T-helper 17 cell (primary cell): ENCODE measurements at places on chromosomes 6 and 20.
A peak's percentile ranks its signal among the peaks of the same experiment; 100 is the strongest.

DNA sequence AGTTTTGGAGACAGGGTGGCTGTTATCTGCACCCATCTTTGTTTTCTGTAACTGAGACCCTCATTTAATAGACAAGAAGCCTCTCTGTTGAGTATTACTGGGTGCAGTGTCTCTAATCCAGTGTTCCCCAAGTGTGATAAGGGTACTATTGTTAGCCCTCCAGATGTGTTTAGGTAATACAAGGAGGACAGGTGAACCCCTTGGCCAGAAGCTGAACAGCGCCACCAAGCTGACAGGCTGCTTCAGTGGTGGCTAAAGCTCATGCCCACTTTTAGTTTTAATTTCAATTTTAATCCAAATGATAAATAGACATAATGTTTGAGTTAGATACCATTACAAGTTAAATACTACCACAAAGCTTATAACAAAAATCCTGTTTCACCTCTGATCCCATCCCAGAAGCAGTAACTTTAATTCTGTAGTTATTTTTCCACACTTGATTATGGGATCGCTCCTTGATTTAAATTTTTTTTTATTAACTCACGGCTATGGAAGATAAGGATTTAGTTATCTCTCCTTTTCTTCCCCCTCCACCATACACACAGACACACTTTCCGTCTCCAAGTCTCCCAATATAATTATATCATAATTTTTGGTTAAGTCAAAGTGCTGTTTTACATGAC, 8.4 kb upstream of the STK35 start:
- H3K36me3 ChIP-seq, result no peaks in the 10 kb centered on the region
- peaks cover 6% of the 10 kb centered on the region for H3K4me1 ChIP-seq
- H3K4me3 ChIP-seq, result no peak overlapping the region
- H3K27me3 ChIP-seq, result peaks cover 49% of the 10 kb centered on the region
- no peak overlapping the region for H3K27ac ChIP-seq

DNA sequence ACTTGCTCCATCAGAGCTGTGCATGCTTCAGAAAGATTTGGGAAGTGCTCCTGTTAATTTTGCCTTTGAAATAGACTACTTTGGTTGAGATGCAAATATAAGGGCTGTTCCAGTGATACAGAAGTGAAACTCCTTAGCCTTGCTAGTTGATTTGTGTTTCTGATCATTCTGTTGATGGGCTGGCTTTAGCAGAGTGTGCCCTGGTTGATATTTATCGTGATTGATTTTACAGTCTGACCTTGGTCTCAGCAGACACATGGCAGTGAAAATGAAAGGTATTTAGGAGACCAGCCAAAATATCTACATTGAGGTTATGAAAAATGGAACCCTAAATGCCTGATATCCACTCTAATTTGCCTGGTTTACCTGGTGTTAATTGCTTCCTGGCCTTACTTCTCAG, 122.1 kb upstream of the CEP162 start:
- no peaks in the 10 kb centered on the region for H3K27me3 ChIP-seq
- H3K4me1 ChIP-seq, result no peaks in the 10 kb centered on the region
- no peak overlapping the region for H3K27ac ChIP-seq
- DNase-seq, result no peak

DNA sequence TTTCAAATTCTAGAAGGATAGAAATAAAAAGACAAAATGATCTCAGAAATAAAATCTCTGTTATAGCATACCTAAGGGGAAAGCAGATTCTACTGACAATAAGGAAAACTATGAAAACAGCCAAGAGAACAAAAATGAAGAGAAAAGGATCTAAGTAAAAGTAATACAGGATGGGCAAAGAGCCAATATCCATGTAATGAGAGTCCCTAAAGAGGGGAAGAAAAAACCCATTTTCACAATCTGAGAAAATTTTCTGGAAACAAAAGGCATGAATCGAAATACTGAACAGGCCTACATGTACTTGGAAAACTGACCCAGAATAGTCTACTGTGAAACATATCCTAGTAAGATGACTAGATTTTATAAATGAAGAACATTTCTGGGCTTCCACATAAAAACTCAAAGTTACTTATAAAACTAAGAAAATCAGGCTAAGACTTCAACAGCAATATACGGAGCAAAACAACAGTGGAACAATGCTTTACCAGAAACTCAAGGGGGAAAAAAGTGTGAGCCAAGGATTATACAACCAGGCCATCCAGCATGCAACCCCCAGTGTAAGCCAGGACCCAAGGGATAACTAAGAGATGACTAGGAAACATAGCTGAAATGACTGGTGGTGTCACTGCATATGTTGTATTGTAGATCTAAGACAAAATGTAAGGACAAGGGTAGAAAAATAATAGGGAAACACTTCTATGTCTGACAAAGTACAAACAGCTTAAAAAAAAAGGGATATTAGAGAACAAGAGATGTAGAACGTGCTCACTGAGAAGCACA, 10.2 kb downstream of the NAPB start:
- H3K36me3 ChIP-seq, result no peaks in the 10 kb centered on the region
- H3K27me3 ChIP-seq, result no peaks in the 10 kb centered on the region
- no peak for DNase-seq

DNA sequence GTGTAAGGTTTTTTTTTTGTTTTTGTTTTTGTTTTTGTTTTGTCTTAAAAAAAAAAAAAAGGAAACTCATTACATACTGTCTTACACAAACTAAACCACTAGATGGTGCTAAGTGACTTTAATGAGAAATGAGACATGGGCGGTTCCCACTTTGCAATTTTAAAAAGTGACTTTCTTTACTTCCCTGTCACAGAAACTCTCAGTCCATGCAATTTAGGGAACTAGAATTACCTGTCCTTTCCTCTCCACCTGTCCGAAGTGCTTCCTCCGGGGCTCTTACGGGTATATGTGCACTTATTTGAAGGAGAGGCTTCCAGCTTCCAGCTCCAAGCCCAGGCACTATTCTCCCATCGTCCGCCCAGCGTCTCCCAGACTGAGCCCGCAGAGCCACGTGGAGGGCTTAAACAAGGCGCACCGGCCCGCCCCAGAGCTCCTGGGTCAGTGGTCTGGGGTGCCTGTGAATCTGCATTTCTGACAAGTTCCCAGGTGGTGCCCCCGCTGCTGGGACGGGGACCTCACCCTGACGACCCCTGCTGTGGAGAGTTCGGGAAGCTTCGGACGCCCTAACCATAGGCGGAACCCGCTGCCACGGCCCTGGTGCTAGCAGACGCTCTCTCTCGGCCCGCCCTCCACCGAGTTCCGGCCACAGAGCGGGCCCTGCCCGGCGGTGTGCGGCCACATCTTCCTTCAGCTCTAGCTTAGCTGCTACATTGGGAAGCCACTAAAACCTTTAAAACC, 26.1 kb downstream of the BFSP1 start:
- H3K36me3 ChIP-seq, result no peaks in the 10 kb centered on the region
- DNase-seq, result peak; percentile 21
- H3K27ac ChIP-seq, result peak overlapping the region; percentile 86

GRCh38 chr6:97052152-97052787, 127.7 kb downstream of the KLHL32 start:
- no peak overlapping the region for H3K4me3 ChIP-seq
- H3K27me3 ChIP-seq, result no peaks in the 10 kb centered on the region
- no peak for DNase-seq

DNA sequence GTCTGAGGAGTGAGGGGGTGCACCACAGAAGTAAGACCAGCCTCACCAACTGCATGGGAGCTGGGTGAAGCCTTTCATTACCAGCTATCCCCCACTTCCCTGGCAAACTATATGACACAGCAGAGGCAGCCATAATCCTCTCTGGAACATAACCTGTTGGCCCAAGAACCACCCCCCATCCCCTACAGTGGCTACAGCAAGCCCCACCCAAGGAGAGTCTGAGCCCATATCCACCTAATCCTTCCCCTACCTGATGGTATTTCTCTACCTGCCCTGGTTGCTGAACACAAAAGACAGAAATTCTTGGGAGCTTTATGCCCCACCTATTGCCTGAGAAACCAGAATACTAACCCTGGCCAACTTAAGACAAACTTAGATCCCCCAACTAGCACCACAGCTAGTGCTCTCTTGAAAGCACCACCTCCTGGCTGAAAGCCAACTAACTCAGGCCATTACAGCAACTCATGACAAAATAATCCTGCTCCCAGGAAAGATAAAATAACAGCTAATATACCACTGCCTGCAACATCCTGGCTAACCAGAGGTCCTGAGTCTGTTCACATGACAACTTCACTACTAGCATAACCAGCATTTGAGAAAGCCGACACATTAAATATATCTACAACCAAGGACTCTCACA, 11.2 kb downstream of the RNGTT start:
- H3K4me1 ChIP-seq, result peaks cover 22% of the 10 kb centered on the region
- no peaks in the 10 kb centered on the region for H3K27me3 ChIP-seq
- DNase-seq, result no peak
- no peak overlapping the region for H3K27ac ChIP-seq
- H3K4me3 ChIP-seq, result no peak overlapping the region

GRCh38 chr20:48674461-48674860, 153.3 kb downstream of the PREX1 start:
- DNase-seq, result no peak
- no peak overlapping the region for H3K4me3 ChIP-seq
- peaks cover 13% of the 10 kb centered on the region for H3K36me3 ChIP-seq
- H3K4me1 ChIP-seq, result peaks cover 18% of the 10 kb centered on the region

DNA sequence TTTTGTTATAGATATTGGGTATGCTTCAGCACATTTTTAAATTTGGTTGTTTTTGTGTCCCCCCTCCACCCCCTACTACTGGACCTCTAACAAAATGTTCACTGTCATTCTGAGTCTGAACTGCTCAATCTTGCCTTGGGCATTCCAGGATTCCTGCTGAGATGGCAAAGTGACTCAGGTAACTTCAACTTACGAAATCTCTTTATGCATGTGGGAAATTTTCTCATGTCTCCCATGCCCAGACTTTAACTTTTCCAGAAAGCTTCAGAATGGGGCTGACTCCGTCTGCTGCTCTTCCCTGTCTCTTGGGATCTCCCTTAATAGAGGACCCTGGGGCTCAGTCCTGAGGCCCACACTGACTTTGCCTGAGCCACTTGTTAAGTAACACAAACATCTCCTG, 14.0 kb downstream of the CYP39A1 start:
- peaks cover 26% of the 10 kb centered on the region for H3K27me3 ChIP-seq
- no peak for DNase-seq
- no peak overlapping the region for H3K4me3 ChIP-seq
- H3K27ac ChIP-seq, result no peak overlapping the region
- H3K4me1 ChIP-seq, result no peaks in the 10 kb centered on the region
- H3K36me3 ChIP-seq, result no peaks in the 10 kb centered on the region

- H3K27ac ChIP-seq, result no peak overlapping the region
- no peak overlapping the region for H3K4me3 ChIP-seq
- H3K4me1 ChIP-seq, result no peaks in the 10 kb centered on the region
- H3K36me3 ChIP-seq, result no peaks in the 10 kb centered on the region
These were observed 92.0 kb upstream of the PAX1 start for GRCh38 chr20:21613512-21613911.

- no peaks in the 10 kb centered on the region for H3K27me3 ChIP-seq
- no peak overlapping the region for H3K27ac ChIP-seq
- peaks cover 2% of the 10 kb centered on the region for H3K4me1 ChIP-seq
- no peak for DNase-seq
- H3K36me3 ChIP-seq, result no peaks in the 10 kb centered on the region
- no peak overlapping the region for H3K4me3 ChIP-seq
These were observed 63.2 kb upstream of the TIAM2 start for GRCh38 chr6:154931711-154932424.
